ENCODE measurements at places on chromosomes 12 and 14.

DNA sequence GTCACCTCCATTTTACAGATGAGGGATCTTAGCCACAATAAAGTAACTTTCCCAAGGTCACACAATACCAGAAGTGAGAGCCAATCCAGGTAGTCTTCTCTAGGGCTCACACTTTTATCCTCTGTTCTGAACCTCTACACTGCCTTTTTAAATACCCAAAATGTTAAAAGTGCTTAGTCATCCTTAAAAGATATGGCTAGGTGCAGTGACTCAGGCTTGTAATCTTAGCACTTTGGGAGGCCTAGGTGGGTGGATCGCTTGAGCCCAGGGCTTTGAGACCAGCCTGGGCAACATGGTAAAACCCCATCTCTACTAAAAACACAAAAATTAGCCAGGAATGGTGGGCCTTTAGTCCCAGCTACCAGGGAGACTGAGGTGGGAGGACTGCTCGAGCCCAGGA lies 104.1 kb upstream of the PPP4R3A start:
- no peak for DNase-seq

- no peak for DNase-seq
These were observed 179.3 kb downstream of the GALC start for GRCh38 chr14:87813686-87814085.

DNA sequence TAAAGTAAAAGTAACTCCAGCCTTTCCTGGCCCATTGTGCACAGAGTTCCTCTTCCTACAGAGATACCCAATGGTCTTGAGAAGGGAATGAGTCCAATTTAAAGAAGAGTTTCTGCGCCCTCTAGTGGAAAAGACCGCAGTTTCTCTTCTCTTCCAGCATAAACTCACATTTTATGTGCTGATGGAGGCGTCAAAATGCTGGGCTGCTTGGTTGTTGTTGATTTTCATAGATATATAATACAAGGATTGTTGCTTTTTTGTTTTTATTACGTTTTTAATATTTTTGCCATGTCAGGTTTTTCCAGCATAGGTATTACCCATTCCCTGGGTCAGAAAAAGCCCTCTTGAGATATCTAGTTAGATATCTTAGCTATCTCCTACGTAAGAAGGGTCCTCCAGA lies 356.9 kb upstream of the STXBP6 start:
- DNase-seq, result no peak

- DNase-seq, result no peak
These were observed 85.1 kb downstream of the TMEM30B start for GRCh38 chr14:61196034-61196433.

GRCh38 chr12:19411234-19412204 lies 27.8 kb upstream of the AEBP2 start:
- DNase-seq, result no peak

- DNase-seq, result no peak
These were observed 138.6 kb upstream of the MDM1 start for GRCh38 chr12:68470664-68471328.

- DNase-seq, result no peak
These were observed 17.0 kb downstream of the PPP1R1A start for GRCh38 chr12:54571193-54572188.

- no peak for DNase-seq
These were observed 2.7 kb downstream of the CHST11 start for GRCh38 chr12:104459368-104459909.

DNA sequence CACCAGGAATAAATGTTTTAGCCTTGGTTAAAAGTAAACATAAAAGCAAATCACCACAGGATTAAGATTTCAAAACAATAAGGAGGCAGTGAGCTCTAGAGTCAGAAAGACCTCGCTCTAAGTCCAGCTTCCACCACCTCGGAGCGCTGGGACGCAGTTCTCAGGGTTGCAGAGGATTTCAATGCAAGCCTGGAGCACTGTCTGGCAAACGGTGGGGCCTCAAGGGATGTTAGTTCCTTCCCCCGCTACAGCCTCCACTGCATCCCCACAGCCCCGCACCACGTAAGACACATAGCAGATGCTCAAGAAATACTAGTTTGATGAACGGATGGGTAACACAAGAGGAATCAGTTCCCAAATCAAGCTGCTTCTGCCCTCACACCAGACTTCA lies 39.3 kb upstream of the TMCC3 start:
- DNase-seq, result no peak

- no peak for DNase-seq
These were observed 677.7 kb downstream of the TMEM121 start for GRCh38 chr14:106204063-106204462.

GRCh38 chr12:113453330-113453729 lies 18.3 kb downstream of the LHX5 start:
- no peak for DNase-seq

GRCh38 chr14:55840821-55841220 lies 260.8 kb downstream of the KTN1 start:
- no peak for DNase-seq

- no peak for DNase-seq
These were observed 1.6 kb upstream of the RBMS2 start for GRCh38 chr12:56520048-56520447.

DNA sequence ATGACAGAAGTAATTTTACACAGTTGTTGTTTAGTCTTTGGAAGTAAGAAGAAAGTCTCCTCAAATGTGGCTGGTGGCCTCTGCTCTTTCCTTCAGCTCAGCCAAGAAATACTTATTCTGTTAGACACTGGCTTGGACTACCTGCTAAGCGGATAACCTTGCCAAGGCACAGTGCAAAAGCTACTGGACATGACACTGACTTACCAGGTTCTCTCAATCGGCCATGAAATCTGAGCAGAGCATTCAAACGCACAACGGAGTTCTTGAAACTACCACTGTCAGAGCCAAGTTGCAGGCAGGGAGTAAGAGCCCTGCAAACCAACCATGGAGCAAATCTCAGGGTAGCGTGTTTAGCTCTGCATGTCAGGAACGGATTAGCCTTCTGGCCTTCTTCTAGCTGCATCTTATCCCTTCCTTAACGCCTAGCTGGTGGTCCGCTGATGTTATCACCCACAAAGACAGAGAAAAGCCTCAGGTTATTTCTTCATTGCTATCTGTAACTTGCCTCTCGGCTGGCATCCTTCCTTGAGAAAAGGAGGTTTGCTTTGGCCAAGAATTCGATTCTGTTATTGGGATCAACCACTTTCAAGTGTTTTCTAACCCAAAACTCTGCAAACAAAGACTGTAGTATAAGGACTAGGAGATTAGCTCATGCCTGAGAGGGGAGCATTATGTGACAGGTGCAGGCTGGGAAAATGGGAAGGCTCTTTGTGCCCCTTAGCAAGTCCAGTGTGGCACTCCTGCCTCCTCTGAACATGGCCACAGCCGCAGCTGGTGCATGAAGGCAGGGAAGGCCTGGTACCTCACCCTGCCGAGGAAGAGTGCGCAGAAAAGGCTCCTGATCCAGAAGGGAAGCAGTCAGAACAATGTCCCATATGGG lies 223.4 kb downstream of the GLT1D1 start:
- DNase-seq, result no peak

DNA sequence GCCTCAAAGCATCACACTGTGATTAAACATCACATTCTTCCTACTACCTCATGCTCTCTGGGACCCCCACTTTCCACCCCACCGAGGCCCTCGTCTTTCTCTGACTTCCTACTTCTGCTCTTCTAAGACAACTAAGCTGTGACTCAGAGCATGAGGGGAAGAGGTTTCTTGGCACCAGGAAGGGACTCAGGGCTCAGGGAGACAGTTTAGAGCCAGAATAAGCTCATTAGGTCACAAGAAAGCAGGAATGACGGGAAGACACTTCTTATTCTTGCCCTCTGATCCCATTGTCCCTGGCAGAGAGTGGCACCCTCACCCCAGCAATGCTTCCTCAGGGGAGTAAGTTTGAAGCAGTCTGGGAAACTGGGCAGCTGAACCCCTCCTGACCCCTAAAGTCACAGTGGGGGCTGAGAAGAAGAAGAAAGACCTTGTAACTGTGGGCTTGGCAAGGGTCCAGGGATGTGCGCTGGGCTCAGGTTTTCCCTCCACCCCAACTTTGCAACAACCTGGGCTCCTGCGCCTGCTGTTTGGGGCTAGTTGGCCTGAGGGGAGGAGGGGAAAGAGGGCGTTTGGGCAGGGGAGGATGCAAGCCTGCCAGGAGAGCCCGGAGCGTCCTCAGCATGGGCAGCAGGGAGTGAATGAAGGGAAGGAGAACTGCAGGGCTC lies 64.6 kb upstream of the ACTN1 start:
- no peak for DNase-seq

- no peak for DNase-seq
These were observed 59.1 kb upstream of the NAP1L1 start for GRCh38 chr12:76143343-76144244.

GRCh38 chr14:104445832-104446381 lies 133.7 kb upstream of the C14orf180 start:
- DNase-seq, result no peak

GRCh38 chr14:53766601-53767000 lies 190.0 kb downstream of the BMP4 start:
- DNase-seq, result no peak

DNA sequence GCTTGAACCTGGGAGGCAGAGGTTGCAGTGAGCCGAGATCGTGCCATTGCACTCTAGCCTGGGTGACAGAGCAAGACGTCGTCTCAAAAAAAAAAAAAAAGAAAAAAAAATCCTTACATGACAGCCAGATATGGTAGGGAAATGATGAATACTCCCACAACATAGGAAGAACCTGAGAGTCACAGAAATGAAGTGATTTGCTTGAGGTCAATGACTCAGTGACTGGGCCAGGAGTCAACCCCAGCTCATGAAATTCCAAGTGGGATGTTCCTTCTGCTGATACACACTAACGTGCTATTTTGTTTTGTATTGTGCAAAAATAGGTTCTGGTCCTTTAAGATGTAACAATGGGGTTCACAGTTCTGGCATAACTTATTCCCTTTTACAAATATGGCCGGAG lies 9.0 kb downstream of the RHOF start:
- no peak for DNase-seq
